ENCODE measurements at places on chromosomes 3 and 15.

GRCh38 chr3:139756529-139757103, 78.8 kb upstream of the NMNAT3 start:
- DNase-seq, result no peak

DNA sequence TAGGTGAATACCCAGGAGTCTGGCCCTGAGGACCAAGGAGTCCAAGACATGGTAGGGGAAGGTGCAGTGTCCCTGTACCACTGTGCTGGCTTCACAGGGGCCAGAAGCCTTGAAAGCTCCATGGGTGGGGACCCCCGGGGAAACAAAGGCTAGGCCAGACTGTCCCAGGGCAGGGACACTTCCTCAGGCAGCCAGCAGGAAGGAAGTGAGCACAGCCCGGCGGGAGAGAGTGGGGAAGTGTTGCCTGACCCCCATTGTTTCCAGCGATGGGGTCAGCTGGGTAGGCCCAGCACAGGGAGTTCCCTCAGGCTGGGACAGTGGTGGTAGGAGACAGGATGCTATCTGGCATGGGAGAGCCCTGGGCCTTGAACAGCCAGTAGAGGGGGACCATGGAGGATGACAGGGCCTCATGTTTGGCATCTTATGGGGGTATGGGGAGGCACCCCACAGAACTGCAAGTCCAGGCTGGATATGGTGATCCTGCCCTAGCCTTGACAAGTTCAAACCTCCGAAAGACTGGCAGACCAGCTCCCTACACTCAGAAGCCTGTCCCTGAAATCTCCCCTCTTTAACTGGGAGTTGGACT, 1.2 kb upstream of the HYAL2 start:
- no peak for DNase-seq

GRCh38 chr15:99486371-99487336, 79.1 kb upstream of the MEF2A start:
- DNase-seq, result peak; percentile 33

DNA sequence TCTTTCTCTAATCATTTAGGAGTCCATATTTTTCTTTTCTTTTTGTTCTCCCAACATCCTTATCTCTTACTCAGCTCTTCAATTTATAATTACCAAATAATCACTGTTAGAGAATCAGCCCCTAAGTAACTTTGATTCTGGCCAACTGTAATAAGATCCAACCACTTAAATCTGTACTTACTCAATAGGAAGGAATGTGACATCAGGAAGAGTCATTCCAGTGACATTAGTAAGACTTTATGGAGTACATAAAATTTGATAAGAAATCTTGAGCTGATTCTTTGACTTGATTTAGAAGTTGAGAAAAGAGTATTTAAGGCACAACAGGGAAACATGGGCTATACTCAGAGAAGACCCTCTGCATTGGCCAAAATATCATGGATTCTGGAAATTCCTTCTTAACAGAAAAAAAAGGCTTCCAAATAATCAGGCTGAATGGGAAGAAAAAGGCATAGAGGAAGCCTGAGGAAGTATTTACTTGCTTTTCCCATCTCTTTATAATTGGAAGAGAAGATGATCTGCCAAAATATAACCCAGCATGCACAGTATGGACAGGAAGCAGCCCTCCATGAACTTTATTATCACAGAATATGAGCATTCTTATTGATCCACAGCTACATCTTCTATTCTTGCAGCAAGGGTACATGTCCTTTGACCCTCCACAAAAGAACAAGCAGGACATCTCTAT, 289.7 kb upstream of the TPRG1 start:
- DNase-seq, result no peak

GRCh38 chr3:108079877-108080276, 11.0 kb downstream of the CD47 start:
- DNase-seq, result no peak

DNA sequence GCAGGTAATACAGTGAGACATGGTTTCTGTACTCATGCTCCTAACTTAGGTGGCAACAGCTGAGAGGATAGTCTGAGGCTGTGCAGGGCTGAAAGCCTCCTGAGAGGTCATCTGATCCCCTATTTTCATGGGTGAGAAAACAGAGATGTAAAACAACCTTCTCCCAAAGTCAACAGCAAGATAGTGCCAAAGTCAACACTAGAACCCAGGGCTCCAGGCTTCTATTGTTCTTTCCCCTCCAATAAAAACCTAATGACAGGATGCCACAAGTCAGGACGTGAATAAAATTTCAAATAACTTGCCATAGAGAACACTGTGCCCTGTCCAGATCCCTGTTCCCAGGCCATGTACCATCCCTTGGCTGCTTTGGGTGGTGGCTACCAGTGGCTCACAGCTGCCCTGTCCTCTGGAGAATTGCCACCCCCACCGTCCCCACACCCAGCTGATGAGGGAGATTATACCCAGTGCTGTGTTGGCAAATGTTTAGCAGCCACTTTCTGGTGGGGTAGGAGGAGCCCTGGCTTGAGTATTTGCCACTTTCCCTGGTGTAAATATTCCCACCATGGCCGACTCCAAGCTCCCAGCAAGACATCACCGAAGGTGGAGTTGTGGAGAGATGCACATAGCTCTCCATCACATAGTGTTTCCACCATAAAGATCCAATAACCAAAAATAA, 54.8 kb downstream of the SRGAP3 start:
- no peak for DNase-seq

- DNase-seq, result no peak
These were observed 206.8 kb upstream of the STRIT1 start for GRCh38 chr3:155500194-155500818.

GRCh38 chr3:158731938-158732855, at the start of gene RARRES1:
Gene RARRES1 (minus strand): TSS chr3:158732457. CDS start chr3:158732415, 42 bp downstream.
- DNase-seq, result peak; percentile 56

- DNase-seq, result no peak
These were observed 129.0 kb downstream of the NFKBIZ start for GRCh38 chr3:101978348-101978747.

DNA sequence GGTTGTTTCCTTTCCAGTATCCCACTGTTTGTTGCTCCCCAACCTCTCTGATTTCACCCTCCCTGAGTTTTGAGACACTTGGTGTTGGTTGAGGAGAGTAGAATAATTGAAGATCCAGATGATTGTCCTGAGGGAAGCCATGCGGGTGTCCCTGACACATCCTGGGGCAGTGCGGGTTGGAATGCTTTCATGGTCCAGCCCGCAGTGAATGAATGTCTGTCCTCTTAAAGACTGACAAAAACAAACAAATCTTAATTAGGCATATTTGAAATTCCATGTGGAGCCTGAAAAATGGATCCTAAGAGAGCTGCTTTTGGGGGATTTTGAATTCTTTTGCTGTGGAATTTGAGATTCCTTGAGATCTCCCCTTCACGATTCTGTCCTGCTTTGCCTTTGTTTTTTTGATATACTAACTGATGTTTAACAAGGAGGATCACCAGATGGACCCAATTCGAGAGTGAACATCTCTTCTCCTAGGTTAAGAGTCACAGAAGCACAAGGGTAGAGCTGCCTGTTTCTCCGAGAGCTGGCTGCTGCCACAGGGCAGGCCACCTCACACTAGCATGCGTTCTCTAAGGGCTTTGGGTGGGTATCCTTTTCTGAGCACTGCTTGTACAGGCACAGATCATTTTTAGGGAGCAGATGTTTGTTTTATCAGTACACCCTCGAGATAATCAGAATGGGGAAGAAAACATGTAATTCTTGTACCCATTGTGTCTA, 47.4 kb downstream of the GPR171 start:
- no peak for DNase-seq

DNA sequence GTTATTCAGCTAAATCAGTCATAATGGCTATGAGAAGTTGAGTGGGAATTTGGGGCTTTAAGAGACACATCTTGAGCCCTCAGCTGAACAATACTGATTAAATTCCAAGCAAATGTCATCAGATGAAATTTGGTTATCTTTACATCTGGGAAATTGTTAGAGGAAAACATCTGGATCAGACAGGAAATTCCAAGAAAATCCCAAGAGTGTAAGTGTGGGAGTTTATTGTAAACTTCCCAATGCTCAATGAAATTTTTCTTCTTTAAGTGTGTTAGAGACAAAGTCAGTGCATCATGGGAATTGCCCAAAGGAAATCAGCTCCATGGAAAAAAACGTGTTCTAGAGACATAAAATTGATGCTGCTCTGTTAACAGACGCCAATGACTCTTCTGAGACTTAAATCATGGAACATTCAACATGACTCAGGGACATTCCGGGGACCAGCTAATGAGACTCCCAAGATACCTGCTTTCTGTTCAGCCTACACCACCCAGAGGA, 19.8 kb upstream of the DCLK3 start:
- DNase-seq, result no peak

GRCh38 chr3:47681016-47681415, 100.7 kb downstream of the SMARCC1 start:
- DNase-seq, result no peak

- no peak for DNase-seq
These were observed 45.7 kb downstream of the EXOG start for GRCh38 chr3:38541806-38542205.

All from activated naive CD4-positive, alpha-beta T cell treated with anti-CD3 and anti-CD28 coated beads, Interleukin-2, amount 10 ng/mL, durations not matched to agents 7 days and 5 days (primary cell).